ENCODE measurements at places on chromosomes 7 and 10.
A peak's percentile ranks its signal among the peaks of the same experiment; 100 is the strongest.

- DNase-seq, result no peak
These were observed 36.4 kb downstream of the RABGEF1 start for GRCh38 chr7:66776800-66777442.

DNA sequence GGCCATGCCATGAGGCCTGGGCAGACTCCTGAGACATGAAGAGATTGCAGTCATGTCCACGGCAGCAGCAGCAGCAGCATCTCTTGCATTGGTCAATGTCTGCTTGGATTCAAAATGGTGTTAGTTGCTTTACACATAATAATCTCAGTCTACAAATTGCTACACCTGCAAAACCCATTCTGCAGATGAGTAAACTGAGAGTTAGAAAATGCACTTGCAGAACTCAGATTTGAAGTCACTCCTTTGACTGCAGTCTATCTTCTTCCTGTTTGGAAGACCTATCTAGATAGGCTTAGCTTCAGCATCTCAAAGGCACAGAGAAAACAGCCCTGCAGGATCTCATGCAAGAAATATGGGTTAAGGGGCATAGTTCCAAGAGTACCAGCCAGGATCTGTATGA lies 350.3 kb downstream of the TNS3 start:
- no peak for DNase-seq

GRCh38 chr7:25900245-25900644 lies 251.8 kb upstream of the NFE2L3 start:
- DNase-seq, result no peak

GRCh38 chr10:12657489-12657888 lies 308.1 kb downstream of the CAMK1D start:
- no peak for DNase-seq

DNA sequence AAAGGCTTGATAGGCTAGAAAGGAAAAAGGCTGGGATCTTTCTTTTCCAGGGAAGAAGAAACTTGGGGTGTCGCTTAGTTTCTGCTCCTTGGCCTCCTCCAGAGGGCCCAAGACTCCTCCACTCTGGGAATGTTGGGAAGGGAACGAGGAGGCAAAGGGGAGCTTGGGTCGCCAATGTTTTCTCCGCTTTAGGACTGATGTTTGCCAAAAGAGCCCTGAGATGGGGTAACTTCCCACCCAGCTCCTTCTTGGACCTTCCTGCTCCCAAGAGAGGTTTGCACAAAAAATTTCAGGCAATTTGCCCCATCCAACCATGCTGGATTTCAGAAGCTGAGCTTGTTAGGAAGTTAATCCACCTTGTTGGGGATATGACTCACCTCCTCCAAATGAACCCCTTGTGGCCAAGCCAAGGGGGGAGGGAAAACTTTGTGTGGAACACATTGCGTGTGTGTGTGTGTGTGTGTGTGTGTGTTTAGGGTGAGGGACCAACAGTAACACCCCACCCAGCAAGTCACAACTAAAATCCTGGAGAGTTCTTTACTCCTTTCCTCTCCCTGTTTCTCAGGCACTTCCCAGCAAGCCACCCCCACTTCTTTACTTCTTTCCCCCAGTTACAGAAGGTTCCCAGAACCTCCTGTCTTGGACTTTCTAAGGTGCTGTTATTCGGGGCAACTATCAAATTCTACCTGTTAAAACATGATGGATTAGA lies 8.7 kb upstream of the HOXA2 start:
- DNase-seq, result no peak

- no peak for DNase-seq
These were observed 92.5 kb downstream of the MTPN start for GRCh38 chr7:135884495-135885232.

DNA sequence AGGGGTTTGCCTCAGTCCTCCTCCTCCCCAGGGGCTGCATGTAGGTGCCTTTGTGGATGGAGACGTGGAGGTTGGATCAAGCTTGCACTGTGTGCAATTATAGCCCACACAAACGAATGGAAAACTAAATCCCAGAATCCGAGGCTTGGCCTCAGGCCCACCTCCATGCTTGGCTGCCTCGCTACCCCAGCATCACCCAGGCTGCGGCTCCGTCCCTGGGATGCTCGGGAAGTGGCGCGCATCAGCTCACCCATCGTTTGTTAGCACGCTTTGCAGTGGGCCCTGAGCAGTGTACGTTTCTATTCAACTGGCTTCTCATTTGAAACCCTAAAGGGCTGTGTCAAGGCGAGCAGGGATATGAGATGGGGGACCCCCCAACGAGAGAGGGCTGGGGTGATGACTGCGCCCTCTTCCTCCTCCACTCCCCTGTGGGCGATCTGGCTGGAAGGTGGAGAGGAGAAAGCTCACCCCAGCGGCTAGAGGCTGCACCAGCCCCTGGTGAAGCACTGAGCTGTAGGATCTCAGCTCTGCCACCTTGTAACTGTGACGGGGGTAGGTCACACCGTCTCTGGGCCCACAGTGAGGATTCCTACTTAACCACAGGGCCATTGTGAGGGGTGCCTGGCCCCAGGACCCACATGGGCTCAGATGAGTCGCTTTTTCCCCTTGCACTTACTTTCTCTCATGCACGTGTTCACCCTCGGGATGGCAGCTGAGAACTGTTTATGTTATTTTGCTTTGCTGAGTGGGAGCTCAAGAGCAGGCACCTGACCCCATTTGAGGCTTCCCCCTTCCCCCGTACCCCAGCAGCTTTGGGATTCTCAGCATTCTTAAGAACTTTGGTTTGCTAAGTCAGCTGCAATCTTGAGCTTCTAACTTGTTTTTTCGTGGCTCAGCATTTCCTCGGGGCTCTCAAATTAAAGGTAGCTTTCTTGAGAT lies 12.7 kb upstream of the BTBD16 start:
- no peak for DNase-seq

GRCh38 chr7:157668221-157668883 lies 331.5 kb downstream of the DNAJB6 start:
- no peak for DNase-seq

- DNase-seq, result no peak
These were observed 37.8 kb downstream of the STEAP4 start for GRCh38 chr7:88268858-88269257.

DNA sequence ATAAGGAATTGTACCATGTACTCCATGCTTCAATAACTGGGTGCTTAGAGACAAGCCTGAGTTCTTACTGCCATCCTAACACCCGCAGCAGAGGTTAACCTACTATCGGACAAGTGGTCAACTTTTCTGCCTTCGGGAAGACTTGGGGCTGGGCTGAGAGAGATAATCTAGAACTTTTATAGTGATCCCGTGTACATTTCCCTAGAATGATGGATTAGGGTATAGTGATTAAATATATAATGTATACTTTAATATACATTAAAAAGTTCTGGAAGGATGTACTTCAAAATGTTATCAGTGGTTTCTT lies 12.2 kb upstream of the HNRNPF start:
- DNase-seq, result no peak

DNA sequence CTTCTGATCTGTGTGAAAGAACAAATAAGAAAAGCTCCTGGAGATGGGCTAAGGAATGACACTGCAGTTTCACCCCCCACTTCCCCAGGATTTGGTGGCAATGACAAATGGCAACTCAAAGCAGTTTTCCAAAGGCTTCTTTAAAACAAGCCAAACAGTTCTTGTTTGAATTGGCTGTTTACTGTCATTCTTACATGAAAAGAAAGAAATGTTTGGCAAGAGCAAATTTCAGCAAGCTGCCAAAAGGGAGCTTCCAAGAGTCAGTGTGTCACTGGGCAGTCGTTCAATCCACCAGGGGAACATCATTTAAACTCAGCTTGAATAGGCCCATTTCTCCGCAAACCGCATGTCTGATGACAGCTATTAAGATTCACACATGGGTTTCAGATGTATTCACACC lies 119.0 kb upstream of the RHOBTB1 start:
- no peak for DNase-seq

GRCh38 chr7:132345030-132345429 lies 231.2 kb downstream of the PLXNA4 start:
- no peak for DNase-seq

GRCh38 chr10:5506751-5507648 lies 7.6 kb upstream of the CALML5 start:
- no peak for DNase-seq

DNA sequence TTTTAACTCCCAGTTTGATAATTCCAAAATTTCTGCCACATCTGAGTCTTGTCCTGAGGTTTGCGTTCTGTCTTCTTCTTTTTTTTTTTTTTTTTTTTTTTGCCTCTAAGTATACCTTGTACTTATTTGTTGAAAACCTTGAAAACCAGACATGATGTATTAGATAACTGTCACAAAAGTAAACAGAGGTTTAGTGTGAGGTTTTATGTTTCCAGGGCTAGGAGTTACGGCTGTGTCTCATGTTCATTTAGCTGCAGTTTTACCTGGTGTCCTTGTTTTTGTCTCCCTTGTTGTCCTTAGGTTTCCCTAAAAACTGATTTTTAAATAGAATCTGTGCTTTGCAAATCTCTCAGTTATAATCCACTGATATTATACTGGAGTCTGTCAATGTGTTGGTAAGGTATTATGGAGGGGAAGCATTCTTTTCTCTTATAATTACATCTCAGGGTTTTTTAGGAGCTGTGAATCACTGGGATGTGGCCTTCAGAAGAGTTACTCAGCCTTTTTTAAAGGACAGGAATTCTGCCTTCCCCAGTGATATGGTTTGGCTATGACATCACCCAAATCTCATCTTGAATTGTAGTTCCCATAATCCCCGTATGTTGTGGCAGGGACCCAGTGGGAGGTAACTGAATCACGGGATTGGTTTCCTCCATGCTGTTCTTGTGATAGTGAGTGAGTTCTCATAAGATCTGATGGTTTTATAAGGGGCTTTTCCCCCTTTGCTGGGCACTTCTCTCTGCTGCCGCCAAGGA lies 95.0 kb downstream of the CDCA7L start:
- peak; percentile 56 for DNase-seq

DNA sequence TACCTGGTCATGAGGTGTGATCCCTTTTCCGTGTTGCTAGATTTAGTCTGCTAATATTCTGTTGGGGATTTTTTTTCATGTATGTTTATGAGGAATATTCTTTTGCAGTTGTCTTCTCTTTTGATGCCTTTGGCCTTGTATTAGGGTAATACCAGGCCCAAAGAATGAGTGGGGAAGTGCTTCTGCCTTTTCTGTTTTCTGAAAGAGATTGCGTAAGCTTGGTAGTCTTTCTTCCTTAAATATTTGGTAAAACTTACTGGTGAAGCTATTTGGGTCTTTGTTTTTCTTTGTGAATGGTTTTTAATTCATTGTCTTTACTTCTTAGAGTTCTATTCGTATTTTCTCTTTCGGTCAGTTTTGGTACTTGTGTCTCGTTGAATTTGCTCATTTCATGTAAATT lies 51.1 kb downstream of the SHH start:
- DNase-seq, result no peak

DNA sequence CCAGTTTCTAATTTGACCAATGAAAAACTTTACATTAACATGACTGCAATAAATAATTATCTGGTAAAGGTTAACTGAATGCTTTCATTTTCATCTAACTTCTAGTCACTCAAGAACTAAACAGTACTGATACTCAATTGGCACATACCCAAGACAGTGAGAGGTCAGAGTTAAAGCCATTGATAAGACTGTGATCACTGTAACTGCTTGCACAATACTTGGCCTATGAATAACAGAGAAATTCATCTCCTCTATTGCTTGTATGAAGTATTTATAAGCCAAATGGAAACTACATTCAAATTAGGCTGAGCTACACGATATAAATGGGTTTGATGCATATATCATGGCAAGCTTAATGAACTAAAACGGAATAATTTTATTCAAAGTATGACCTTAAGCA lies 43.0 kb downstream of the HERC4 start:
- DNase-seq, result no peak

GRCh38 chr10:15719899-15720634 lies at the start of gene ITGA8:
Gene ITGA8, minus strand, starts transcription at chr10:15719922. Its CDS starts 151 bp downstream, at chr10:15719771.
- no peak for DNase-seq

DNA sequence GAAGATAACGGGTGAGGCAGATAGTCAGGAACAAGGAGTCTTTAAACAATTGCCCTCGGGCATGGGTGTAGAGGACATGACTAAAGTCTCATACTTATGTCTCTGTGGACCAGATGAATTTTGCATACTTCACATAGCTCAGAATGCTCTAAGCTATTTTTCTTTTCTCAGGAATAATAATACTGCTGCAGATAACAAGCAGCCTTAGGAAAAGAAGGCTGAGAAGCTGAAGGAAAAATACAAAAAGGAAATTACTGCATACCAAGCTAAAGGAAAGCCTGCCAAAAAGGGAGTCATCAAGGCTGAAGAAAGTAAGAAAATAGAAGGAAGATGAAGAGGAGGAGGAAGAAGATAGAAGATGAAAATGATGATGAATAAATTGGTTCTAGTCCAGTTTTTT lies 13.4 kb upstream of the ERCC6 start:
- DNase-seq, result peak; percentile 74

- DNase-seq, result no peak
These were observed 28.8 kb upstream of the SLC26A4 start for GRCh38 chr7:107631588-107632491.

- DNase-seq, result no peak
These were observed 20.4 kb upstream of the LIMK1 start for GRCh38 chr7:74063223-74063641.

GRCh38 chr7:48691788-48692187 lies 232.6 kb upstream of the CDC14C start:
- DNase-seq, result no peak

GRCh38 chr7:38929460-38930171 lies 20.6 kb upstream of the VPS41 start:
- DNase-seq, result no peak

DNA sequence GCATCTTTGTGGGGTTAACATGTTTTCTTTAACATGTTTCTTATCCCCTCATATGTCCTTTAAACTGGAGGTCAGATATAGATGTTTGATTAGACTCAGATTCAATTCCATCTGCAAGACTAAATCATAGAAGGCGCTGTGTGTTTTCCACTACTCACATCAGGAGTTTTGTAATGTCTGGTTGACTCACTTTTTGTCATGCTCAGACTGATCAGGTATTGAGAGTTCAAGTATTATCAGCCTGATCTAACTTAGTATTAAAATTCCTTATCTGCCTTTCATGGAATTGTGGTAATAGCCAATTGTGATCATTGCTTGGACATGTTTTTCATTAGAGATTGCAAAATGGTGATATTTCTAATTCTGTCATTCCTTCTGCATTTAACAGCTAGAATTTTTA lies 30.2 kb downstream of the ENTPD7 start:
- no peak for DNase-seq

GRCh38 chr10:110780704-110781103 lies 91.0 kb upstream of the PDCD4 start:
- no peak for DNase-seq

GRCh38 chr10:132196178-132197113 lies 9.7 kb downstream of the DPYSL4 start:
- DNase-seq, result no peak

GRCh38 chr10:98621630-98622029 lies 174.9 kb upstream of the HPS1 start:
- DNase-seq, result no peak

- DNase-seq, result no peak
These were observed 19.4 kb upstream of the TMEM72 start for GRCh38 chr10:44891721-44892120.

GRCh38 chr10:92640107-92640506 lies 47.2 kb downstream of the KIF11 start:
- DNase-seq, result no peak

GRCh38 chr10:43698156-43698555 lies 49.5 kb upstream of the ZNF32 start:
- DNase-seq, result no peak

- no peak for DNase-seq
These were observed 105.5 kb upstream of the ZNF438 start for GRCh38 chr10:31136930-31137885.

Data from HS-5 (cell line).